ENCODE measurements at places on chromosomes 12 and 14.
A peak's percentile ranks its signal among the peaks of the same experiment; 100 is the strongest.

DNA sequence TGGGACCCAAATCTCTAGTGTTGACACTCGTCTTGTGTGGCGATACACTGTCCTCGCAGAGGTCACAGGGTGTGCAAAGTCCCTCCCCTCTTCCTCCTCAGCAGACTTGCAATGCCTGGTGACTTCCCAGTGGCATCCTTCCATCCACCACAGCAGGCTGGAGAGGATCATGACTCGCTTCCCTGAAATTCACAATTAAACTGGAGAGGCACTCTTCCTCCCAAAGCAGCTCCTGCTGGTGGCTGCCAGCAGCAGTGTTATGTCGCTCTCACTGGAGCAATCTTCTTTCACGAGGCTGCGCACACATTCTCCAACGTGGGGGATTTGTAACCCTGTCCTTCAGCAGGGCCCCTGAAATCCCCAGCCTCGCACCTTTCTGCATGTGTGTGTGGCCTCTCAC is 145.2 kb upstream of the TMCC3 start:
- no peak for DNase-seq

- DNase-seq, result no peak
These were observed 89.3 kb upstream of the FGD4 start for GRCh38 chr12:32309811-32310736.

GRCh38 chr14:61540931-61541330 is 154.4 kb upstream of the HIF1A start:
- no peak for DNase-seq

DNA sequence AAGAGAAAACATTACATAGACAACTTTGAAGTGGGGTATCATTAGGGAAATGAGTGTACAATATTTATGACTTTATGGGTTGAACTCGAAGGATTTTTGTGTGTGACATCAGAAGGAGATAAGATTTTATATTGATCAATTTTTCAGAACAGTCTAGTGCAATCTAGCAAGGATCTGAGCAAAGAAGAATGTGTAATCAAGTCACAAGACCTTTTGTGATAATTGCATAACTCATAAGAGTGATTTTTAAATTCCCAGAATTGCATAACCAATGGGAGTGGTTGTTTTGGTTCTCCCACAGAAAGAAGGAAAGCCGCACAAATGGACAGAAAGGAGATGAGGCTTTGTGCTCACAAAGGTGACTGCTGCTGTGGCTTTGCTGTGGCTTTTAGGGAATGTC is 441.8 kb upstream of the FLRT2 start:
- DNase-seq, result no peak

GRCh38 chr12:47835831-47836155 is 16.1 kb upstream of the HDAC7 start:
- no peak for DNase-seq

- no peak for DNase-seq
These were observed 25.9 kb upstream of the MTERF2 start for GRCh38 chr12:107012736-107013425.

GRCh38 chr12:31521964-31522363 is 69.0 kb downstream of the DENND5B start:
- DNase-seq, result no peak

DNA sequence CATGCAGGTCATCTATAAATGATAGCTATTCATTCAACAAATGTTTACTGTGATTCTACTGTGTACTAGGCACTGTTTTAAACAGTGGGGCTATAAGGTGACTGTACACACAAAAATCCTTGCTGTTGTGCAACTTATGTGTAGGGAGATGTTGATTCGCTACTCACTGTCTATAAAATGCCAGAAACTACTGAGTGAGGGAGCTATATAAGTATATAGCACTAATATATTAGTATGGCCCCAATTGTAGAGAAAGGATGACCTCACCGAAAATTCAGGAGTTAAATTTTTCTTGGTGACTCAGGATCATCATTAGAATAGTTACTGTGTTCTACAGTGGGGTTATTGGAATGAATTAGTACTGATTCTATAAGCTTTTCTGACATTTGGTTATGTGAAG is 117.4 kb downstream of the TGFB3 start:
- no peak for DNase-seq

GRCh38 chr14:54653712-54654469 is 87.0 kb downstream of the SAMD4A start:
- DNase-seq, result no peak

GRCh38 chr14:99724196-99724891 is 40.2 kb downstream of the CYP46A1 start:
- peak; percentile 69 for DNase-seq

GRCh38 chr12:52093346-52093745 is 13.8 kb downstream of the SMIM41 start:
- no peak for DNase-seq

GRCh38 chr14:99955826-99956455 is 109.3 kb upstream of the EVL start:
- no peak for DNase-seq

- DNase-seq, result no peak
These were observed 466.0 kb downstream of the RAD51B start for GRCh38 chr14:68285421-68286179.

GRCh38 chr12:132178316-132178715 is 34.1 kb downstream of the NOC4L start:
- no peak for DNase-seq

GRCh38 chr12:3797531-3798048 is 44.7 kb upstream of the CRACR2A start:
- no peak for DNase-seq

- DNase-seq, result no peak
These were observed 13.3 kb downstream of the CNIH1 start for GRCh38 chr14:54427871-54428270.

- DNase-seq, result no peak
These were observed 75.3 kb downstream of the CCDC91 start for GRCh38 chr12:28265435-28266042.

- no peak for DNase-seq
These were observed 36.0 kb downstream of the ADAMTS20 start for GRCh38 chr12:43516045-43516444.

- DNase-seq, result no peak
These were observed 9.9 kb downstream of the POP5 start for GRCh38 chr12:120571299-120571698.

GRCh38 chr12:113515082-113515856 is 43.6 kb upstream of the LHX5 start:
- DNase-seq, result no peak

DNA sequence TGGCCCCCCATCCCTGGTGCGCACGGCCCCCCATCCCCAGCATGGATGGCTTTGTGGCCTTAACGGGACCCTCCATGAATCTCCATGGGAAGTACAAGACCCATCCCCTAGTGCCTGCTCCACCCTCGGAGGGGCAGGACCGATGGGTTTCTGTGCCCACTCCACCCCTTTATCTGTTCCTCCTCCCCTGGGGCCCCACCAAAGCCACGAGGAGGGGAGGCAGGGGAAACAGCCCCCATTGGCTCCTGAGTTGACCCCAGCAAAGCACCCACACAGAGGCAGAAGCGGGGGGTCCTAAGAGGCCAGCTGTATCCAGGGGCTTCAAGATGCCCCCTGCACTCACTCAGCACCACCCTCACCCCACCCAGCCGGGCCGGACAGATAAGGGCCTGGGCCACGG is 36.1 kb upstream of the TMEM179 start:
- no peak for DNase-seq

DNA sequence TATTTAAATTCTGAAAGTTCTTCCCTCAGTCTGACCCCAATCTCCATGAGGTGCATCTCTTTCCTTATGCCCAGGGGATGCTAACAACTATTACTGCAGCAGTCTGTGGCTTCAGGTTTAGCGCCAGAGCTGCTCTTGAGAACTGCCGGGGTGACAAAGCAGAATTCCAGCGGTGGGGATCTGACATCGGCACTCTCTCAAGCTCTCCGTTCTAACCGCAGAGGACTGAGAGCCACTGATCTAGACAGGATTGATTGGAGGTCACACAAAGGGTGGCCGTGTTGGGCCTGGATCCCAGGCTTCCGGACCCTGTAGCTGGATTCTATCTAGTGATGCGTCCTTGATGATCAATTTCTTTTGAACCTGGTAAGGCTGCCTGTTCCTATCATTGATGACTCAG is 155.6 kb upstream of the TMEM132C start:
- DNase-seq, result no peak

DNA sequence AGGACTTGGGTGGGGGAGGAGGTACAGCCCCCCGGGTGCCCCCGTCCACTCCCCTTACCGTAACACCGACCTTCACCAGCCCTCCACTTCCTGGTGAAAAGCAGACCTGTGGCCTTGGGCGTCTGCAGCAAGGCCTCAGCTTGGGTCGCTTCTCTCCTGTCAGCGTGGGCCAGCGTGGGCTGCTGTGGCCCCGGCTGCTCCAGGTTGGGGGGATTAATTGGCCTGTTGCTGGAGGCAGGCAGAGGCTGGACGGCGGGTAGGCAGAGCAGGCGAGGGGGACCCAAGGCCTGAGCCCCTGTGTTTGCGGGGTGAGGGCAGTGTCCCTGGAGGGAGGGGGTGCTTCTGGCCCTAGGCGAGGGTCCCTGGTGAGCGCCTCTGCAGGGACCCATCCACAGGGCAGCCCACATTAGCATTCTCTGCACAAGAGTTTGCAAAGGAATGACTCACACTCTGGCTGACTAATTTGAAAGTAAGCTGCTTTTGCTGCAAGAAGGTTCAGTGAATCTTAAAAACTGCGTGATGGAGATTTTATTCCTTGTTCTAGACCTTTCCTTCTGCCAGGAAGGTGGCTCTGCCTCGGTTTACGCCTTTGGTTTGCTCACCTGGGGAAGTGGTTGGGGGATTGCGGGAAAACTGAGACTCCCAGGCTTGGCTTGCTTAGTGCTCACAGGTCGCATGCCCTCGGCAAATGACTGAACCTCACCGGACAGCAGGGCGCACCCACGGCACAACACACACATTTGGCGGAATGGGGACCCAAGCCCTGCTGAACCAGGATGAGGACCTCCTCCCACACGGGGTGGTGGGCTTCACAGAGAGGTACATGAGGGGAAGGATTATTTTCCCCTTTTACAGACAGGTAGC is 37.9 kb upstream of the DLK1 start:
- no peak for DNase-seq

DNA sequence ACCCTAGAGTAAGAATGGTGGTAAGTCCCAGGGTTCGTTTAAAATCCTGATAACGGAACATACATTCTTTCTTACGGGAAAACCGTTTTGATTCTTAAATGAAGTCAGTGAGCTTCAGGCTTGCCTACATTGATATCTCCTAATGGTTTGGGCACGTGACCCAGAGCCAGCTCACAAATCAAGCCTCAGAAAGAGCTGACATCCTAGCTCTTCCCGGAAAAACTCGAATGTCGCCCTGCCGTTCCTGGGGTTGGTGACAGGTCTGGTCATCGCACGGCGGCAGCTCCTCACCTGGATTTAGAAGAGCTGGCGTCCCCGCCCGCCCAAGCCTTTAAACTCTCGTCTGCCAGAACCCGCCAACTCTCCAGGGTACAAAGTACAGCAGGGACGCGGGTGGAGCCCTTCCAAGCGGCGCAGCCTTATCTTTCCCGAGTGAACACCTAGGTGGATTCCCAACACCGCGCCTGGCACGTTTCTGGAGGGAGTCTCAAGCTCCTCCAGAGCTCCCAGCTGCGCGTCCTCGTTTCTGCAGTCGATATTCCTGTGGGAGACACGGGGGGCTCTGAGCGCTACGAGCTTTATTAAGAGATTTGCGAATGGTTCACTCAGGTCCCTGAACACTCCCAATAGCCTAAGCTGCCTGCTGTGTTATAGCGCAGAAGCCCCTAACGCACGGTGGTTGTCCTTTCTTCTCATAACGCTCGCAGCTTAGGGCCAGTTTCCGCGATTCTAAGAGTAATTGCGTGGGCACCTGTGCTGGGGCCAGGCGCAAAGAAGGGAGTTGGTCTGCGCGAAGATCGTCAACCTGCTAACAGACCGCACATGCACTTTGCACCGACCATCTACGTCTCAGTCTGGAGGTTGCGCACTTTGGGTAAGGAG is at the start of gene SSTR1:
Gene SSTR1 (plus strand): TSS at position 169 of the 882 bp plus-strand sequence. CDS start 1,486 bp downstream, outside the sequence.
- no peak for DNase-seq

DNA sequence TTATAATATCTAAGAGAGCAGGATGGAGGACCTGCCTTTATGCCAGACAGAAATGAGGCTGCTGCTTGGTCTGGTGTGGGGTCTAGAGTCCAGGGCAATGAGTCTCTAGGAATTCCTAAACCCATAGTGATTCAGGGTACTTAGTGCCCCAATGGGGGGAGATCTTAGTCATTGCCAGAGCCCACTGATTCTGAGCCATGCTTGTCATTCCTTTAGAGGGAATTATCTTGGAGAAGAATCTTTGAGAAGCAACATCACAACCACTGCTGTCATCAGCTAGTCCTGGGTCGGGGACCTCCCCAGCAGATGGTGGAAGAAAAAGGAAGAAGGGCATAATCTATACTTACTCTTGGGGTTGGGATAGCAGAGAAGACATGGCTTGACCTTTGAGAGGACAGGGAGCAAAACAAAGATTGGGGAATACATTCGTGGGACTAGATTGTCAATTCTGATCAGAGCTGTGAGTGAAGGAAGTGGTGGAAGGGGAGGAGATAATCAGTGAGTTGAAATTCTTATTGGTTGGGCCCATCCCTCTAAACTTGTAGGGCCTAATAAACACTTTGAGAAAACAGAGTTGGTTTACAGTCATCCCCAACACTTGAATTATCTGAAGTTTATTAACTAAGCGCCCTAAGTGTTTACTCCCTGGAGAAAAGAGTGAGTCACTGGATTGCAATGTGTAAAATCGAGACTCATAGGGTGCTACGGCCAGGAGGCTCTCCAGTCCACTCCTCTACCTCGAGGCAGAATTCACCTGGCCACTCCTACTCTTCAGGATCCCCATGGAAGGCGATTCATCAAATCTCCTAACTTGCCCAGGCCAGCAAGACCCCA is 3.0 kb upstream of the KRT3 start:
- DNase-seq, result no peak

GRCh38 chr14:101177301-101177971 is 273.9 kb upstream of the RTL1 start:
- peak; percentile 86 for DNase-seq

GRCh38 chr12:96073346-96074330 is 38.3 kb upstream of the LTA4H start:
- no peak for DNase-seq

- DNase-seq, result no peak
These were observed 784.6 kb downstream of the LRFN5 start for GRCh38 chr14:42391146-42391834.
